ENCODE measurements at places on chromosomes 11 and 22.

DNA sequence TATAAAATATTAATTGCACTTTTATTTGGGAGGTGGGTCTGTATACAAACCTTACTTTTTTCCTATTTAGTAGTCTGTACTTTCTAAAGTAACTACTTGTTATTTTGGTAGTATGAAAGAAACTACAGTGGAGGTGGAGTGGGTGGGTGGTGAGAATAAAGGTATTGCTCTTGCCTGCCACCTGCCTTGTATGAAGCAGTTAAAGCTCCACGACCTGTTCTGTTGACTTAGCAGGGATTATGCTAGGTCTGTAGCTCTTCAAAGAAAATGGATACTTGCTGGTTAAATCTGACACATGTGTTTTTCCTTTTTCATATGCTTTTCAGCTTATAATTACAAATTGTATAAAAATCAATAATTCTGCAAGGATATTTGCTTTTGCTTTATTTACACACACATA, 111.9 kb downstream of the EHF start:
- DNase-seq, result no peak

GRCh38 chr22:31602259-31602952, 59.6 kb downstream of the PISD start:
- no peak for DNase-seq

DNA sequence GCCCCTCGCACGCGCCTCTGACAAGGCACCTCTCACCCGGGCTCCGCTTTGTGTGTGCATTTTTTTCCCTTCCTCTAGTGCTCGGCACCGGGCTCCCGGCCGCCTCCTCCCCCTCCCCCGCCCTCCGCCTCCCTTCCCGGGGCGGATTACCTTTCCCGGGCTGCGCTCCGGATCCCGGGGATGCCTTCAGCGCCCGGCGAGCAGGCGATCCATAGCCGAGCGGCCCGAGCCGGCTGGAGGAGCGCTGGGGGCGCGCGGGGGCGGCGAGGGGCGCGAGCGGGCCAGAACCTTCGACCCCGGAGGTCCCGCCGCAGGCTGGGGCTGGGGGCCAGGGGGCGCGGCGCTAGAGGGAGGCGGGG, 282 bp downstream of the MPPED2 start:
- no peak for DNase-seq

GRCh38 chr11:47408598-47409439, 429 bp downstream of the SLC39A13 start:
- peak; percentile 79 for DNase-seq

GRCh38 chr11:61108847-61109585, 6.7 kb downstream of the CD5 start:
- DNase-seq, result no peak

DNA sequence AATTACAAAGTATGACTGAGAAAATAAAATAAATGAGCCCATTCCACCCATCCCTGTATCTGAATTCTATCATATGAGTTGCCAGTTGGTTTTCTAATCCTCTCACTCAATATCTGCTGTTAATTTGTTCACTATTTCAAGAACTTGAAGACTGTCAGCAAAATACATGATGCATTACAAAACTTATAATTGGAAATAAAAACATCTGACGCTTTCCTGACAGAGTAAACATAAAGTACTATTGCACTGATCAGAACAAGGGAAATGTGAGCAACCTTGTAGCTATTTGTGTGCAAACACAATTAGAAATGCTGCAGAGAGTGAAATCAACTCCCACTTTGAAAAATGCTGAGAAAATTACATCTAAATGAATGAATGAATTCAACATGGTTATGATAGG, 97.1 kb downstream of the MPPED2 start:
- DNase-seq, result no peak

DNA sequence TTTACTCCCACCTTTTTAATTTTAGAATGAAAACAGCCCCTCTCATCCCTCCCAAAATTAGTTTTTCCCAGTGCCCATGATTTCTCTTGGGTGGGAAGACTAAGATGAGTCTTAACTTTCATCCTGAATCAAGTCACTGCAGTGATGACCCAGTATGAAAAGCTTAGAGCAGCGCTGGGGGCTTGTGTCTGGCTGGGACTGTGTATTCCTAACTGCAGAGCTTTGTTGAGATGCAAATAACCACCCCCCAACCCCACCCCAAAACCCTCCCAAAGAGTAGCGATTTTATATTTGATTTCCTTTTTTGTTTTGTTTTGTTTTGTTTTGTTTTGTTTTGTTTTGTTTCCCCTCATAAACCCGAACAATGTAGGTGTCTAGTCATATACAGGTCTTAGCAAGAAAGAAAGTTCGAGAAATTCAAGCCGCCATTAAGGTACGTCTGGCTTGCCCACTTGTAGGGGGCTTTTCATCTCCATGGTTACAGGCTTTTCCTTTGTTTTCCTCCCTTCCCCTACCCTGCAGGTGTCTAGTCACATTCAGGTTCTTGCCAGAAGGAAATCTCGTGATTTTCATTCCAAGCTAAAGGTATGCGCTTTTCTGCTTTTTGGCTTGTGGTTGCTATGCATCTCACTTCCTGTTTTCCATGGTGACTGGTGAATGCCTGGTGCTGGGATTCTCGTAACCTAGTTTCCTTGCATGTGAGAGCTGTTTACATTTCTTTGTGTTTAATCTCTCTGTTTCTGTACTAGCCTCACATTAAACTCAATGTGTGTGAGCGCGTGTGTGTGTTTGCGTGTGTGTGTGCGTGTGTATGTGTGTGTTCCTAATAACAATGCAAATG, 144.6 kb upstream of the RASSF10 start:
- peak; percentile 90 for DNase-seq

GRCh38 chr11:99803501-99803900, 782.8 kb downstream of the CNTN5 start:
- DNase-seq, result no peak

DNA sequence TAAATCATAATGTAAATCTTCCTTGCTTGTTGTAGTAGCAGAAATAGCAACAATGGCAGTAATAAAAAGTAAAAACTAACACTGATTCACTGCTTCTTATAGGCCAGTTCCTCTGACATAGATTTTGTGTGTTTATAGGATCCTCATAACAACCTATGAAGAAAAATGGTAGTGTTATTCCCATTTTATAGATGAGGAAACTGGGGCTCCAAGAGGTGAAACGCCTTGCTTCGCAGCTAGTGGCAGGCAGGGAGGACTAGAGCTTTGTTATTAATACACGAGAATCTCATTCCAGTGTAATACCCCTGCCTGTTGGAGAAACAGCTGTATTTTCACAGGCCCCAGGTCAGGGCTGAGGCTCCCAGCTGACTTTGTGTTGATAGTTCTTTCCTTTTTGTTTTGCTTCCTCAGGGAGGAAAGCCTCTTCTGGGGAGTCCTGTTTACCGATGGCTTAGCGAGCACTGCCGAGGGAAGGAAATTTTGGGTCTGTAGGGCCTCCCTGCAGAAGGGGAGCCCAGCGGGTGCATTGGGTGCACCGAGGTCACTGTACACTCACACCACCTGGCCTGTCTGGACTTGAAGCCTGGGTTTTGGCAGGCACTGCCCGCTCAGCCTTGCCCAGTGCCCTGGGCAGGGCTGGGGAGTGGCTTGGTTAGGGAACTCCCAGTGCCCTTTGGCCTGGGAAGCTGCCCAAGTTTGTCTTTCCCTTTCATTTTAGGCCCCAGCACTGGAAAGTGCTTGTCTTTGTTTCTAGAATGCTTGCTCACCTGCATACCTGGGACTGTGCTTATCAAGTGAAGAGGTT, 13.5 kb downstream of the KIAA1671 start:
- no peak for DNase-seq

- no peak for DNase-seq
Measured at GRCh38 chr11:131041331-131042040, 125.2 kb upstream of the SNX19 start.

GRCh38 chr11:111445586-111445985, 66.5 kb upstream of the POU2AF1 start:
- DNase-seq, result peak; percentile 19

- DNase-seq, result no peak
Measured at GRCh38 chr11:122103321-122103720, 12.7 kb downstream of the BLID start.

DNA sequence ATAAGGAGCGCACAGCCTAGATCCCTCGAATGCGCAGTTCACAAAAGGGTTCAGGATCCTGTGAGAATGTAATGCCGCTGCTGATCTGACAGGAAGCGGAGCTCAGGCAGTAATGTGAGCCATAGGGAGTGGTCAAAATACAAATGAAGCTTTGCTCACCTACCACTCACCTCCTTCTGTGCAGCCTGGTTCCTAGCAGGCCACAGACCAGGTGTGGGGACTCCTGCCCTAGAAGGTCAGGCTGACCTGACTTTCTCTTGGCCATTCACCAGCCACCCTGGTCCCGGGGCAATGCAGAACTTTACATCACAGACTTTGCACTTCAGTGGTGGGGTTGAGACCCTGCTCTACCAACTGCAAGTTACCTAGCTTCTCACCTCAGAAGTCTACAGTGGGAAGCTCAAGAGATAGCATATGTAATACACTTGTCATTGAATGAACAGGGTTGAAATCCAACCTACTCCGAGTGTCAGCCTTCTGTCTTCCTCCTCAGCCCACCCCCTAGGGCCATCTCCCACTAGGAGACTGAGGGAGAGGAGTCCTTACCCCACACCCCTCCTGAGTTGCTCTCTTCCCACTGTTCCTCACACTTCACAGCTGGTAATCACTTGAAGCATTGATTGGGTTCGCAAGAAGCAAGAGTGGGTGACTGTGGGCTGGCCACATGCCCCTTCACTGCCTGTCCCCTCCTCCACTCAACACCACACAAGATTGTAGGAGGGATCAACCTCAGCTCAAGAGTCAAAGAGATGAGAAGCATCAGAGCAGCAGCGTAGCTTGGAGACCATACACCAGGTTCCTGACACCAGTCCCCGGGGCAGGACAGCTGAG, 2.0 kb upstream of the KCNJ1 start:
- DNase-seq, result no peak

- DNase-seq, result no peak
Measured at GRCh38 chr22:23305922-23306374, 125.6 kb downstream of the BCR start.

DNA sequence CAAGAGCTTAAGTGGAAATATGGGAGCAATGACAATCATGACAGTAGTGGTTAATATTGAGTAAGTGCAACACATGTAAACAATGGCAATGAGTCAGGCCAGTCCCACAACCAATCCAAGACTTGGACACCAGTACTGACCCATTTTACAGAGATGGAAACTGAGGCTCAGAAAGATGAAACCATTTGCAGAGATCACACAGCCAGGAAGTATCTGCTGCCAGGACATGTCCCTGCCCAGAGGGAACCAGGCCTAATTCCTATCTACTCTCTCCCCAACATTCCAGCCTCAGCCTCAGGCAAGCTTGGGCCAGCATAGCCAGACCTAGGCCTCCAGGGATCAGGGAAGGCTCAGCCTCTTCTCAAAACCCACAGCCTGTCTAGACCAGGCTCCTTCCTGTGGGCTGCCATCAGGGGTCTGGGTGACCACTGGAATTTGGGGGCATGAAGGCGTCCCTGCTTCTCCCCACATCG, 395.1 kb downstream of the MN1 start:
- no peak for DNase-seq

- DNase-seq, result no peak
Measured at GRCh38 chr11:3049430-3050243, 7.6 kb downstream of the CARS1 start.

- peak; percentile 46 for DNase-seq
Measured at GRCh38 chr11:126149759-126150625, 61.5 kb downstream of the RPUSD4 start.

DNA sequence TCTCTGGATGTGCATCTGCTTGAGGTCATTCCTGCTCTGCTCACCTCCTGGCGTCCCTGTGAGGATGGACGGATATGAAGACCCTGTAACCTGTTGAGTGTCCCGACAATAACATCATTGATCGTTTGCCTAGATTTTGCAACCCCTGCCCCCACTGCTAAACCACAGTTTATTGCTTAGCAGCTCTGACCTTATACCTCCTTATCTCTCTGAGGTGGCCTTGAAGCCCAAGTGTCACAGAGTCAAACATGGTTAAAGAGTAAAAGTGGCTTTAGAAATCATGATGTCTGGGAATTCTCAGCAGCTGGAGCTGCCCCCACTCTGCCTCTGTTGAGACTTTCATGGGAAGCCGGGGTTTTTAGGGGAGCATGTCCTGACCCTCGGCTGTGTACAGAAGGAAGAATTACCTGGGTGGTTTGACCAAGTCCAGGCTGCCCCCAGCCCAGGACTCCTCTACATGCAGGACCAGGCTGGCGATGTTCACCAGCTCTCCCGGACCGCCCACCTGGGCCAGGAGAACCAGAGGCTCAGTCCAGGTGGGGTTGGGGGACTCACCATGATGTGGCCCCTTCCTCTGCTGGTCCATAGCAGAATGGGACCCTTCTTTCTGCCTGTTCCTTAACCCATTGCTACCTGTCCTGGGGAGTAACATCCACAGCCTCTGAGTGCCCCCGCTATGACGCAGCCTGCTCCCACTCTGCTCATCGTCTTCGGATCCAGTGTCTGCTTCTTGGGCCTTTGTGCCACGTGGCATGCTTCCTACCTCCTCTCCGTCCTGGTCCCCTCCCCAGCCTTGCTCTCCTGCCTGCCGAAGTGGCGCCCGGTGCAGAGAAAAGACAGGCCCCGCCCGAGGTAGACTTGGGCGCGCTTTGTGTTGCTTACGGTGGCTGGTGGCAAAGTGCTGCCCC, 33.4 kb upstream of the FTH1 start:
- DNase-seq, result no peak

- no peak for DNase-seq
Measured at GRCh38 chr11:132648851-132649250, 883.5 kb downstream of the OPCML start.

GRCh38 chr11:125224391-125225021, 60.0 kb downstream of the PKNOX2 start:
- DNase-seq, result peak; percentile 76

DNA sequence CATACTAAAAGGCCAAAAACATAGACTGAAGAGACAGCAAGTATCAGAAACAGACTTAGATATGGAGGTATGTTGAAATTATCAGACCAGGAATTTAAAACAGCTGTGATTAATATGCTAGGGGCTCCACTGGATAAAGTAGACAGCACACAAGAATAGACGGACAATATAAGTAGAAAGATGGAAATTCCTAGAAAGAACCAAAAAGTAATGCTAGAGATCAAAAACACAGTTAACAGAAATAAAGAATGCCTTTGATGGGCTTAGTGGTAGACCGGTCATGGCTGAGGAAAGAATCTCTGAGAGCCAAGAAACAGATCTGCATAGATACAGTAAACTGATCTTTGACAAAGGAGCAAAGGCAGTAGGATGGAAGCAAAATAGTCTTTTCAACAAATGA, 250.2 kb downstream of the SWAP70 start:
- DNase-seq, result no peak

GRCh38 chr11:19455731-19456130, 215.0 kb upstream of the E2F8 start:
- DNase-seq, result peak; percentile 39

GRCh38 chr11:72816404-72816990, 2.3 kb downstream of the ATG16L2 start:
- DNase-seq, result no peak

DNA sequence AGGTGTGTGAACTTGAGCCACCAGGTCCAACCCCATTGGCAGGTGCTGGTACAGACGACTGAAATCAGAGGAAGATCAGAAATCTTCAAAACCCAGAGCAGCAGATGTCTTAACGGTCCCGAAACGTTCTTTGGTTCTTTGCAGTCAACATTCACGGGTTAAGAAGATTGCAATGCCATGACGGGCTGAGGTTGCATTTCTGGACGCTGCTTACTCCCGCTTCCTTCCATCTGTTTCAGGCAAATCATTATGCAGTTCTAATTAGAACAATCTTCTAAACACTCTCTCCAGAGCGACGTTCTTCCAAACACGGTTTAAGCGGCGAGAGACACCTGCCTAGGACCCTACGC, 492 bp upstream of the LUZP2 start:
- DNase-seq, result no peak

- DNase-seq, result no peak
Measured at GRCh38 chr22:42763965-42764480, 43.4 kb upstream of the A4GALT start.

- no peak for DNase-seq
Measured at GRCh38 chr11:1487851-1488574, 1.4 kb upstream of the MOB2 start.
